CD4-positive, alpha-beta T cell treated with Interleukin-2 at 100 ng/mL for 4 hours (primary cell): ENCODE measurements at places on chromosomes 2 and 18.
A peak's percentile ranks its signal among the peaks of the same experiment; 100 is the strongest.

- DNase-seq, result no peak
Measured at GRCh38 chr2:46538393-46538792, 59.0 kb downstream of the TMEM247 start.

- DNase-seq, result no peak
Measured at GRCh38 chr18:47794725-47795433, 135.6 kb downstream of the SMAD2 start.

DNA sequence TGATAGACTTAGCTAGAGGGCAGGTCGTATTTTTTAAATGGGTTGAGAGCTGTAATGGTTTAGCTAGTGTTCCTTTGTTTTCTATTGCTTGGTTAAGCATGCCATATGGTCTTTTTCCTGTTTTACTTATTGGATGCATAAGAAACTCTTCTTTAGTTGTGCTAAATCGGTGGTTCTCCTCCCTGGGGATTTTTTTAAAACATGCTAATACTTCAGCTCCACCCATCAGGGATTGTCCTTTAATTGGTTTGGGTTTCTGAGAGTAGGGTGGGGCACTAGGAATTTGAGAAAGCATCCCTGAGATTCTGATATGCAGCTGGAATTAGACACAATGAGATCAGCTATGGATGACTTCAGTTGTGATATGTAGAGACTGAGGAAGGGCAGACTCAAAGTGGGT, 497.2 kb downstream of the THSD7B start:
- DNase-seq, result no peak

GRCh38 chr2:127826047-127826446, 15.1 kb upstream of the WDR33 start:
- DNase-seq, result no peak

- DNase-seq, result no peak
Measured at GRCh38 chr2:107808959-107809358, 17.7 kb upstream of the RGPD4 start.

GRCh38 chr18:25516747-25517498, 165.0 kb upstream of the ZNF521 start:
- DNase-seq, result no peak

DNA sequence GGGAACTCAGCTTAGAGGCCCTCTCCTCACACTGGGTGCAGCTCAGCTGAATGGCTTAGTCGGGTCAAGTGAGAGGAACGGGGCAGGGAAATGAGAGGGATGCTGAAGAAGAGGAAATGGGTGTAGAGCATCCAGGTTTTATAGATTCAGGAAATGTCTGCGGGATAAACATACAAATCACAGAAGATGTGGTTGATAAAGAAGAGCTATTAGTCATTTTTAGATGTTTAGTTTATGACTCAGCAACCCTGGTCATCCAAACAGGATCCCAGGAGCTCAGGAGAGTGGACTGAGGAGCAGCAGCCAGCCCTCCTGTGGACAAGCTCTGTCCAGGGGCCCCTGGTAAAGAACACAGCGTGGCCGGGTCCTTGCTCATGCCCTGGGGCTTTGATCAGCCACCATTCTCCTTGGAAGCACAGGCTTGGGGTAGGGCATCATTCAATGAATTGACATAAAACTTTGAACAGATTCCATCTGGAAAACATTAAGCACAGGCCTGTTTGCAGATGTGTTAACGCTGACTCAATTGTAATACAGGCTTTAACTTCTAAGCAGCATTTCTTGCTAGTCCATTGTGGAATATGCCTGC, 83.0 kb downstream of the NPAS2 start:
- no peak for DNase-seq

DNA sequence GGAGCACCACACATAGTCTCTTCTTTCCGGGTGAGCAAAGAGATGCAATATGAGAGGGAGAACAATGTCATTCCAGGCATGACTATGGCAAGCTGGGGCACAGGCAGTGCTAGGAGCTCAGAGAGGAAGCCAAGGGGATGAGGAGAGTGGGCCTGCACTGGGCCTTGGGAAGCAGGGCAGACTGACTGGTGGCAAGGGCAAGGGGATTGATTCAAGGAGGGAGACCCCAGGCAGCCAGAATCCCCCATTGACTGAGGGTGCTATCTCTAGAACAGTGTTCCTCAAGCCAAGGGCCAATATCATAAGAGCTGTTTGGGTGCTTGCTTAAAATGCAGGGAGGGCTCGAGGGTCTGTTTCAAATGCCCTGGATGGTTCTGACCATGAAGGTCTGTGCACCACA, 36.1 kb downstream of the MARCO start:
- DNase-seq, result no peak

GRCh38 chr18:6414118-6414722, 491 bp downstream of the L3MBTL4 start:
- DNase-seq, result peak; percentile 9

GRCh38 chr2:185802926-185803325, 64.3 kb downstream of the FSIP2 start:
- DNase-seq, result no peak

- no peak for DNase-seq
Measured at GRCh38 chr2:222862106-222862908, 1.5 kb downstream of the ACSL3 start.

- DNase-seq, result peak; percentile 42
Measured at GRCh38 chr18:50009773-50010335, 185.1 kb downstream of the MYO5B start.

- DNase-seq, result no peak
Measured at GRCh38 chr2:103789381-103790095, 1027.7 kb downstream of the TMEM182 start.

DNA sequence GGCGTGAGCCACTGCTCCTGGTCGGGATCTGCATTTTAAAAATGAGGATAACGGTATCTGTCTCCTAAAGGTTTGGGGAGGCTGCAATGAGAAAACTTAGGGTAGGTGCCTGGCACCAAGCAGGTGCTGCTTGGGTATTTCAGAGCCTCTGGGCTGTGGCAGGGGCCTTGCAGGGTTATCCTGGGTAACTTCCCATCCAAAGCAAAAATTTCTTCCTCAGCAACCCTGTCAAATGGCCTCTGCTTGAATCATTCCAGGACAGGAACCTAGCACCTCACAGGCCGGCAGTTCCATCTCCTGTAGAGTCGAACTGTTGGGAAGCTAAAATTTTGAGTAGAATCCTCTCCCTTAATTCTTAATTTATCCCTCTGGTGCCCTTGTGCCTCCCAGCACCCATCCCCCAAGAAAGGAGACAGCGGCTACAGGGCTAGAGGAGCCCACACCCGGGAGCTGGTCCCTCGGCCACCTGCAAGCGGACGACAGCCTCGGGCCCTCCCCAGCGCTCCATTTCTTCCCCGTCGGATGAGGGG, 868 bp downstream of the CGREF1 start:
- DNase-seq, result no peak

GRCh38 chr18:72833471-72833870, 34.3 kb downstream of the NETO1 start:
- DNase-seq, result no peak

- DNase-seq, result no peak
Measured at GRCh38 chr2:217837530-217837929, 165.3 kb downstream of the TNS1 start.

DNA sequence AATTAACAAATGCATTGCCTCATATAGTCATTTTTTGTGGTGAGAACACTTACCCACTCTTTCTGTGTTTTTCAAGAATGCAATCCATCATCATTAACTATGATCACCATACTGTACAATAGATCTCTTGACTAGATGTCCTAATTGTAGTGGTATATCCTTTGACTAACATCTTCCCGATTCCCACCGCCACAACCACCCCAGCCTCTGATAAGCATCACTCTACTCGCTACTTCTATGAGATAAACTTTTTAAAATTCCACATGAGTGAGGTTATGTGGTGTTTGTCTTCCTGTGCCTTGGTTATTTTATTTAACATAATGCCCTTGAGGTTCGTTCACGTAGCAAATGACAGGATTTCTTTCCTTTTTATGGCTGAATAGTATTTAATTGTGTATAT, 6.6 kb downstream of the VWA3B start:
- DNase-seq, result no peak

GRCh38 chr2:23093513-23093912, 291.5 kb upstream of the KLHL29 start:
- no peak for DNase-seq

- DNase-seq, result no peak
Measured at GRCh38 chr18:45635893-45636509, 20.7 kb downstream of the SLC14A2 start.

DNA sequence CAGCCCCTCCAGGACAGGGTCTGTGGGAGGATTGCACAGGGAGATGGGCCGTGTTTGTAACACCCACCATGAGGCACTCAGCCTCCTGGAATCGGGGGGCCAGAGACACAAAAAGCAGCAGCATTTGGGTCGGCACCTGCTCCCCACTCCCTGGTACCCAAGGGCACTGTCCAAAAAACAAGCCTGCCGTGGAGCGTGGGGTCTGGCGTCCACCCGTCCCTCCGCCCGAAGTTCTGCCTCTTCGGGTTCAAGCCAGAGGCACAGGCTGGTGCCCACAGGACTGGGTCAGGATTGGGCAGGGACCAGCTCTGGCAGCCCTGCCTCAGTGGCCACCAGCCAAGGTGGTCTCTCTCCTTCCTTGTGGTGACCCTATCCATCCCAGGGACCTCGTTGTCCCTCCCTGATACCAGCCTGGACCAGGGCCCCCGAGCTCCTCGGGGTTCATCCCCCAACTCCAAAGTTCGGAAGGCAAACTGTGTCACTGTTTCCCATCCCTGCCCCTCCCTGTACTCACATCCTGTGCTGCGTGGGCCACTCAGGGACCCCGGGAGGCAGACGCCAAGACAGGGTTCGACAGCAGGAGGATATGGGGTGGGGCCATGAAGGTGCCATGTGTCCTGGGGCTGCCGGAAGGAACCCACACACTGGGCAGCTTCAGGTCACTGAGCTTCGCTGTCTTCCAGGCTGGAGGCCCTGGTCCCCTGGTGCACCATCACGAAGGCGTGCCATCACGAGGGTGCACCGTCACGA, 126.0 kb upstream of the HDAC4 start:
- DNase-seq, result no peak

DNA sequence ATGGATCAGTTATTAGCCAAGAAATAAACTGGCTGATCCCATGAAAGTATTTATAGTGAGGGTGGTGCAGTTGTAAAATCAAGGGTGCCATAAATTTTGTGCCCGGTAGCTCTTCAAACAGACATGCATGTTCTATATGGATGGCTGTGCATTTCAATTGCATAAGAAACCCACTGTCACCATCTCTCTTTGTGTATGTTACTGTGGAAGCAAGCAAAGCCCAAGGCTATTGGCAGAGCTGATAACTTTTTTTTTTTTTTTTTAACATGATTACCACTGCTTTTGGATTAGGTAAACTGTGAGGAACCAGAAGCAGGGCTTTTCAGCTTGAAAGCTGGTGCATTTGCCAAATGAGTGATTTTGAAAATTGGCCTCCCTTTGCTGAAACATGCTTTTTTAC, 332.6 kb downstream of the SOX11 start:
- no peak for DNase-seq

DNA sequence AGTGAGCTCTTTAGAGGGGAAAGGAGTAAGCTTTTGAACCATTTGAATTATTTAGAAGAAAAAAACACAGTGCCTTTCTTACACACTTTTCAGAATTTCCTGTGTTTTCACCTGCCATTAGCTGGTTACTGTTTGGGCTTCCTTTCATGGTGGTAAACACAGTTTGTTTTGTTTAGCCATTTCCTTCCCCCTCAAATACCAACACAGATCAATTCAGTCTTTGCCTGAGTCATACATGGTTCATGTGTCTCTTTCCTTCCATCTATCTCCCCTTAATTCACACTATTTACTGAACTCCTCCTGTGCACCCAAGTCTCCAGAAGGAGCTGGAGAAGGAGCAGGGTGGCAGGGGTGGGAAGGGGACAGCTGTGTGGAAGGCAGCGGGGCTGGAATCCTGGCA, 45.0 kb downstream of the TCF7L1 start:
- DNase-seq, result no peak

DNA sequence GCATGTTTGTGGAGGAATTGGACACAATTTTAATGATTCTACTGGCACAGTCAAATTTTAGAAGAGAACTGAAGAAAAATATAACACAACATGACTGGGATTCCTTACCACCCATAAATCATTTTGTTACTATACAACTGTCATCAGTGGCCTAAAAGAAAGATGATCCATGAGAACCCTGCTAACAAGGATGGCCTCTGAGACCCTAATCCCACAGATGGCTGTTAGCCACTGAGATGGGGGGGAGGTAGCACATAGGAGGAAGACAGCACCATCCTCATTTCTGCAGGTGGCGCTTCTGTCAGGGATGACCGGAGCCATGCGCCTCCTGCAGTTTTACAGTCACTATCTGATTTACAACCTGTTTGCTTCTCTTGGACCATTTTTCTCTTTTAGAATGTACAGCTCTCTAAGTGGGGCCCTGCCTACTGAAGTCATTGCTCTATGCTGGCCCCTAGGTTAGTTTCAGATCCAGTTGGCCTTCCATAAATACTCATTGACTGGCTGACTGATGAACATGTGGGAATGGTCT, 279.8 kb downstream of the NAPG start:
- DNase-seq, result no peak

DNA sequence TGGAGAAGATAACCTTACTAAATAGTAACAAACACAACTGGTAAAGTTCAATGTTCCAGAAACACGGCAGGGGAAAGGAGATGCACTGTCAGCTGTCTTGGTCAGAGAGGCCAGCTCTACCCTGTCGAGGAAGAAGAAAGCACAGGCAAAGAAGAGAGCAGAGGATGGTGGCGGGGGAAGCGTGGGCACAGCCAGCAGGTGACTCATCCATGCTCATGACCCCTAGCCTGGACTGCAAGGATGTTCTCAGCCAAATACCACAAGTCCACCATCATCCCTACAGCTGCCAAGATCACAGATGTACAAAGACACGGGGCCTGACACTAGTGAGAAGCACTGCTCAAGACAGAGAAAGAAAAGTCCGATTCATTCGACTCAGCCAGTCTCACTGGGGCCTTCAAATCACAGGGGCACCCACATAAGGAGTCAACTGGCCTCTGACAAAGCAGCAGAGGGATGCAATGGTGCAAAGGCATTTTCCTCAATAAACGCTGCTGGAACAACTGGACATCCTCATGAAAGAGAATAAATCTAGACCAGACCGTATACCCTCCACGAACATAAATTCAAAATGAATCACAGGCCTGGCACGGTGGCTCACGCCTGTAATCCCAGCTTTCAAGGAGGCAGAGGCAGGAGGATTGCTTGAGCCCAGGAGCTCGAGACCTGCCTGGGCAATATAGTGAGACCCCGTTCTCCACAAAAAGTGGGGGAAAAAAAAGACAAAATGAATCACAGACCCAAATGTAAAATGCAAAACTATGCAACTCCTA, 5.6 kb downstream of the DTYMK start:
- DNase-seq, result no peak

DNA sequence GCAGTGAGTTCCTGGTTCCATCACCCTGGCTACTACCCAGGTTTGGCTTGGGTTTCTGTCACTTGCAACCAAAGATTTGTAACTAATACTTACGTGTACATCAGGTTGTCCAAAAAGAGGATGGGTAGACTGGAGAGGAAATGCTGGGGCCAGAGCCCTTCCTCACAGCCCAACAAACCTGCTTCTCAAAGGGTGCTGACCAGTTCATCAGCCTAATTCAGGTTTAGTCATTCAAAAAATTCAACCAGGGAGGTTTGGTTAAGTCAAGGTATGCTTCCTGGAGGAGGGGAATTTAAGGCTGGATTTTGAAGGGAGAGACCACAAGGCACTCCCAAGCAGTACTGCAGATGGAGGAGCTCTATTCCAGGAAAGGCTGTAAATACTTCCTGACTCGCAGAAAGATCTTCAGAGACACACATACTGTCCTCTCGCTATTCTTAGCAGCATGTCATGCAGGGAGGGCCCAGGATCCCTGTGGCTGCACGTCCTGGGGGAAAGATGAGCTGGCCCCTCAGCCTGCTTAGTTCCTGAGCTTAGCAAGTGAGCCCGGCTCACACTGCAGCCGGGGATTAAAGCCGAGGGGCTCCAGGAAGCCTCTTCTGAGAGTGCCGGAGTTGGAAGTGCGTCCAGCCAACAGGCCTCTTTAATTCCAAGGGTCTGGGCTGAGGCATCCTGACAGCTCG, 40.0 kb upstream of the BIN1 start:
- DNase-seq, result no peak
